GM23248 (cell line): ENCODE measurements at places on chromosomes 4 and X. TPM values are rescaled to one million over a fixed set of nuclear protein-coding genes. Genes with fewer than 3 reads are reported as not detected.

DNA sequence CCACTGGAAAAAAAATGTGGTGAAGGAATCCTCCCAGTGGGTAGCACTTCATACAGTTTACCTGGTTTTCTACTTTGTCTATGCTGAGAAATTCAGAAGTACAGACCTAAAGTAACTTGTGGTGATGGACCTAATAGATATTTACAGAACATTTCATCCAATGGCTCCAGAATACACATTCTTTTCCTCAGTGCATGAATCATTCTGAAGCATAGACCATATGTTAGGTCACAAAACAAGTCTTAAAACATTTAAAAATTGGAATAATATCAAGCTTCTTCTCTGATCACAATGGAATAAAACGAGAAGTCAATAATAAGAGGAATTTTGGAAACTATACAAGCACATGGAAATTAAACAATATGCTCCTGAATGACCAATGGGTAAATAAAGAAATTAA is 450.1 kb upstream of the INTU start:
- no peak overlapping the region for H3K4me3 ChIP-seq
- no peaks in the 10 kb centered on the region for H3K27me3 ChIP-seq
- DNase-seq = peak; percentile 34

GRCh38 chr4:113327494-113327893 is 278.0 kb downstream of the ANK2 start:
- H3K36me3 ChIP-seq = no peaks in the 10 kb centered on the region
- no peak overlapping the region for H3K27ac ChIP-seq
- H3K4me1 ChIP-seq = peaks cover 7% of the 10 kb centered on the region; the same call in 1 of the 2 replicates
- DNase-seq = peak; percentile 13
- no peaks in the 10 kb centered on the region for H3K27me3 ChIP-seq
- no peak overlapping the region for H3K4me3 ChIP-seq

DNA sequence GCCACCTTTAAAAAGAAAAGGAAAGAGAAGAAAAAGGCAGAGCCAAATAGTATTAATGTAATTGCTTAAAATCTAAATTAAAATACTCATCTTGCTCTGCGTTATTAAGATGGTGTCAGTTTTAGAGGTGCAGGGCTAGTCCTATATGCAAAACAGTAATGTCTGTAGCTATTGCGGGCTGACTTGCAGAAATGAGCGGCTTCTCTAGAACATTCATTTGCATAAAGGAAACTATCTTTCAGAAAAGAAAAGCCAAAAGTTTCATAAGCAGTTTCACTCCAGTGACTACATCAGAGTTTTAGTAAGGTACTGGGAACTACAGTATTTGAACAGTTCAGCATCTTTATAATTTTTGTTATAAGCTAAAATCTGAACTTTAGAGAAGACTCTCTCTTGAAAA is 6.0 kb downstream of the SMAD1 start:
- peaks cover 13% of the 10 kb centered on the region; the same call in 1 of the 2 replicates for H3K4me1 ChIP-seq
- no peaks in the 10 kb centered on the region for H3K36me3 ChIP-seq
- no peak overlapping the region for H3K27ac ChIP-seq
- no peaks in the 10 kb centered on the region for H3K27me3 ChIP-seq

GRCh38 chr4:32135642-32136041 is 1415.5 kb downstream of the PCDH7 start:
- no peak for DNase-seq
- no peaks in the 10 kb centered on the region for H3K4me1 ChIP-seq
- no peak overlapping the region for H3K27ac ChIP-seq
- no peaks in the 10 kb centered on the region for H3K27me3 ChIP-seq
- H3K36me3 ChIP-seq = no peaks in the 10 kb centered on the region

DNA sequence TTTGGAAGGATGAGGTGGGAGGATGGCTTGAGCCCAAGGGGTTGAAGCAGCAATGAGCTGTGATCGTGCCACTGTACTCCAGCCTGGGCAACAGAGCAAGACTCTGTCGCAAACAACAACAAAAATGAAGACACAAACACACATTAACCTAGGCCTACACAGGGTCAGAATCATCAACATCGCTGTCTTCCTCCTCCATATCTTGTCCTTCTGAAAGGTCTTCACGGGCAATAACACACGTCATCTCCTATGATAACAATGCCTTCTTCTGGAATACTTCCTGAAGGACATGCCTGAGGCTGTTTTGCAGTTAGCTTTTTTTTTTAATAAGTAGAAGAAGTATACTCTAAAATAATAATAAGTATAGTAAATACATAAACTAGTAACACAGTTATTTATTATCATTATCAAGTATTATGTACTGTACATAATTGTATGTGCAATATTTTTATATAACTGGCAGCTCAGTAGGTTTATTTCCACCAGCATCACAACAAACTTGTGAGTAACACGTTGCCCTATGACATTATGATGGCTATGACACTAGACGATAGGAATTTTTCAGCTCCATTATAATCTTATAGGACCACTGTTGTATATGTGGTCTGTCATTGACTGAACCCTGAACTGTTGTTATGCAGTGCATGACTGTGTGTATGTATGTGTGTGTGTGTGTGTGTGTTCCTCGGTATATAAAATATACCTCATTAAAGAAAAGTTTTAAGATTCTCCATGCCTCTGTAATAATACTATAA is 69.2 kb upstream of the MAML3 start:
- H3K27ac ChIP-seq = no peak overlapping the region
- H3K27me3 ChIP-seq = no peaks in the 10 kb centered on the region
- H3K36me3 ChIP-seq = no peaks in the 10 kb centered on the region
- DNase-seq = peak; percentile 41
- H3K4me3 ChIP-seq = no peak overlapping the region

- H3K27ac ChIP-seq = peak overlapping the region; percentile 52
- no peak overlapping the region for H3K4me3 ChIP-seq
- H3K27me3 ChIP-seq = no peaks in the 10 kb centered on the region
- H3K36me3 ChIP-seq = no peaks in the 10 kb centered on the region
These were observed 10.8 kb downstream of the CTAG1A start for GRCh38 chrX:154595559-154596249.

DNA sequence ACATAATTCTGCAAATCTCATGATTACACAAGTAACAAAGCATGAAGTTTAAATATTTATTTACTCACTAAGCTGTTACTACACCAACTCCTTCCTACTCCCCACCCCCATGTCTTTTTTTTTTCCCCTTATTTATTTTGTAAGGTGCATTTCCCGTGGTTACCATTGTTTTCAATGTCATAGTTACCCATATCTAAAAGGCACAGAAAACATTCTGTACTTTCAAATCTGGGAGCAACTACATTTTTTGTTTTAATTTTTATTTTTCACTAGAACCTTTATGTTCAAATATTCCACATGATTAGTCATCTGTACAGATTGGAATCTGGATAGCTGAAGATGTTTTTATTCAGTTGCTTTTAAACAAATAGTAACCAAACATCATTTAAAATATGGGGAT is 62.8 kb downstream of the PPP3CA start:
- peak overlapping the region; percentile 34 for H3K27ac ChIP-seq
- H3K4me1 ChIP-seq = peaks cover 25% of the 10 kb centered on the region
- no peaks in the 10 kb centered on the region for H3K36me3 ChIP-seq
- no peak overlapping the region for H3K4me3 ChIP-seq

GRCh38 chrX:23598575-23598974 is 68.7 kb upstream of the PRDX4 start:
- no peak for DNase-seq
- H3K4me1 ChIP-seq = no peaks in the 10 kb centered on the region
- no peaks in the 10 kb centered on the region for H3K27me3 ChIP-seq
- no peaks in the 10 kb centered on the region for H3K36me3 ChIP-seq
- H3K4me3 ChIP-seq = no peak overlapping the region

GRCh38 chrX:45134315-45134731 is 66.4 kb downstream of the DIPK2B start:
- DNase-seq = no peak
- no peaks in the 10 kb centered on the region for H3K27me3 ChIP-seq
- no peak overlapping the region for H3K4me3 ChIP-seq
- no peak overlapping the region for H3K27ac ChIP-seq
- H3K36me3 ChIP-seq = no peaks in the 10 kb centered on the region

GRCh38 chr4:34202154-34202553 is 2042.2 kb downstream of the ARAP2 start:
- no peak overlapping the region for H3K4me3 ChIP-seq
- no peaks in the 10 kb centered on the region for H3K4me1 ChIP-seq
- no peaks in the 10 kb centered on the region for H3K27me3 ChIP-seq
- DNase-seq = no peak
- H3K36me3 ChIP-seq = no peaks in the 10 kb centered on the region

GRCh38 chr4:69689599-69689998 is 36.6 kb upstream of the UGT2A1 start:
- no peak overlapping the region for H3K4me3 ChIP-seq
- DNase-seq = peak; percentile 57
- H3K36me3 ChIP-seq = no peaks in the 10 kb centered on the region
- no peaks in the 10 kb centered on the region for H3K4me1 ChIP-seq

DNA sequence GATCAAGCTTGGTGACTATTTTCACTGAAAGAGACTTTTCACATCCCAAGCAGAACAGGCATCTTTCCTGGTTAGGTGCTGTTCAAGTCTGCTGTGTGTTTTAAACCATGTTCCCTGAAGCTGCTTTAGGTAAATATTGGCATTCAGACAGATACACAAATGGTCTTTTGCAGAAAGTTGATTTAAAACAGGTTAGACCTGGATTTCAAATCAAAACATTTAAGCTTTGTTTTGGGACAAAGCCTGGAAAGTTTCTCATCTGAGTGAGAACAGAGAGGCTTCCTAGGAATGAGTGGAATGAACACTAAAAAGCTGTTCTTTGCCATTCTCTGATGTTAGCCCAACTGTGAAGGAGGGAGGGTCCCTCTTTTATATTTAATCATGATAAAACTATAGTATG is 10.1 kb downstream of the ANXA3 start:
- no peak overlapping the region for H3K4me3 ChIP-seq
- DNase-seq = peak; percentile 24
- H3K36me3 ChIP-seq = no peaks in the 10 kb centered on the region

DNA sequence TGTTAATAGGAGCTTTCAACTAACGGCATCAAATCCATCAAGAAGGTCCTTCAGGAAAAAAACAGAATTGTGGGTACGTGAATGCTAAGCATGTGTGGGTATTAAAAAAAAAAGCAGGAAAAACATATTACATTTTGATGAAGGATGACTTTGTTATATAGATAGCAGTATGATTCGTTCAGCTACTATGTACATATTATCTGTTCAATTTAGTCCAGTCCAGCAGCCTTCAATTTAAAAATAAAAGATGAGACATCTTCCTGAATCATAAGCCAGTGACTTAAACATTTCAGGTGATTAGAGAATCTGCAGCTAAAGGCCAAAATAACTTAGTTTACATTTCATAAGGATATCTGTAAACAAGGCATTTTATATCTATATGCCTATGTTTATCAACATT is 63.4 kb downstream of the LCORL start:
- H3K4me1 ChIP-seq = peaks cover 10% of the 10 kb centered on the region
- no peak overlapping the region for H3K4me3 ChIP-seq
- no peaks in the 10 kb centered on the region for H3K27me3 ChIP-seq
- 0 out of 2 replicates have a peak, but pooled peaks cover 6% of the 10 kb centered on the region for H3K36me3 ChIP-seq

DNA sequence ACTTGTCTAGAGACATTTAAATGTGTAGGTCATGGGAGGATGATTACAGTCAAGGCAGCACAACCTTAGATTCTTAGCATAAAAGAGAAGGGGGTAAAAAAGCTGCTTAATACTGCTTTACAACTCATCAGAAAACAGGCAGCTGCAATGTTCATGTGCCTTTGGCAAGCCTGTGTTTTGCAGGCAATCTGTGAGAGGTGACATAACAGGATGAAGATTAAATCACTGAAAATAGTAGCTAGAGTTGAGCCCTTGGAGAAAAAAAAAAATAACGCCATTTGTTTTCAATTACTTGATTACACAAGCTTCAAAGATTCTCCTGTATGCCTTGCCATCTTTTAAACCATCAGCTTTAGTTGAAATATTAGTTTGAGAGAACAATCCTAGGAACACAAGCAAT is 847.6 kb upstream of the LCORL start:
- no peaks in the 10 kb centered on the region for H3K36me3 ChIP-seq
- H3K4me1 ChIP-seq = no peaks in the 10 kb centered on the region
- no peaks in the 10 kb centered on the region for H3K27me3 ChIP-seq
- no peak for DNase-seq

- H3K27ac ChIP-seq = no peak overlapping the region
- H3K4me1 ChIP-seq = peaks cover 10% of the 10 kb centered on the region
- H3K36me3 ChIP-seq = no peaks in the 10 kb centered on the region
- no peak overlapping the region for H3K4me3 ChIP-seq
- no peaks in the 10 kb centered on the region for H3K27me3 ChIP-seq
These were observed 3.1 kb upstream of the GRPEL1 start for GRCh38 chr4:7070729-7071511.

- H3K4me3 ChIP-seq = no peak overlapping the region
- no peak for DNase-seq
- no peak overlapping the region for H3K27ac ChIP-seq
- no peaks in the 10 kb centered on the region for H3K27me3 ChIP-seq
- no peaks in the 10 kb centered on the region for H3K36me3 ChIP-seq
These were observed 197.2 kb upstream of the ZFP42 start for GRCh38 chr4:187798385-187798784.

GRCh38 chr4:73740353-73740778 is at the start of gene CXCL8:
Gene CXCL8, plus strand, starts transcription at chr4:73740569. Its CDS starts 90 bp downstream, at chr4:73740659.
- H3K4me3 ChIP-seq = peak within 1 kb of the TSS; percentile 22
- H3K36me3 ChIP-seq = no peaks in the 10 kb centered on the region
- peaks cover 24% of the 10 kb centered on the region for H3K4me1 ChIP-seq
- peak; percentile 83 for DNase-seq

- no peak for DNase-seq
- no peak overlapping the region for H3K27ac ChIP-seq
- no peak overlapping the region for H3K4me3 ChIP-seq
- no peaks in the 10 kb centered on the region for H3K4me1 ChIP-seq
- peaks cover 8% of the 10 kb centered on the region for H3K27me3 ChIP-seq
These were observed 7.0 kb upstream of the DSPP start for GRCh38 chr4:87601361-87601760.

GRCh38 chrX:134999469-134999868 is 8.7 kb downstream of the SMIM10 start:
- no peaks in the 10 kb centered on the region for H3K27me3 ChIP-seq
- H3K27ac ChIP-seq = no peak overlapping the region
- H3K36me3 ChIP-seq = no peaks in the 10 kb centered on the region
- H3K4me1 ChIP-seq = peaks cover 16% of the 10 kb centered on the region
- DNase-seq = peak; percentile 61

GRCh38 chrX:66021765-66022631 is 17.9 kb downstream of the VSIG4 start:
- H3K36me3 ChIP-seq = no peaks in the 10 kb centered on the region
- H3K4me1 ChIP-seq = no peaks in the 10 kb centered on the region
- no peak overlapping the region for H3K27ac ChIP-seq
- H3K4me3 ChIP-seq = no peak overlapping the region

- H3K4me1 ChIP-seq = no peaks in the 10 kb centered on the region
- H3K36me3 ChIP-seq = no peaks in the 10 kb centered on the region
- no peaks in the 10 kb centered on the region for H3K27me3 ChIP-seq
- peak; percentile 1 for DNase-seq
- no peak overlapping the region for H3K27ac ChIP-seq
These were observed 1614.4 kb downstream of the PCDH19 start for GRCh38 chrX:98795636-98796035.

PPP2R3B gene
- 16.6 and 20.5 TPM in 2 replicates for total RNA-seq

MAP7D2 gene
- total RNA-seq = 0.25 and 0.32 TPM in 2 replicates

GAGE12F gene
- not detected in 2 replicates for total RNA-seq

DNAJB14 gene
- 30.4 and 43.8 TPM in 2 replicates for total RNA-seq

AMBN gene
- total RNA-seq = not detected in 2 replicates

CASP6 gene
- 15.4 and 15.8 TPM in 2 replicates for total RNA-seq

CLDN34 gene
- total RNA-seq = not detected in 2 replicates

LUZP4 gene
- total RNA-seq = not detected in 2 replicates

SSX4 gene
- total RNA-seq = not detected in 2 replicates

ZRSR2 gene
- 1.4 and 4.1 TPM in 2 replicates for total RNA-seq

DACH2 gene
- not detected in 2 replicates for total RNA-seq

CPZ gene
- total RNA-seq = 13.4 and 14.0 TPM in 2 replicates

NCAPG gene
- total RNA-seq = 15.6 and 18.5 TPM in 2 replicates
